Stimulated activated CD4-positive, alpha-beta T cell treated with anti-CD3 and anti-CD28 coated beads, Interleukin-2, amount 100 ng/mL, for 4 hours (primary cell): ENCODE measurements at places on chromosomes 6 and 20.
A peak's percentile ranks its signal among the peaks of the same experiment; 100 is the strongest.

DNA sequence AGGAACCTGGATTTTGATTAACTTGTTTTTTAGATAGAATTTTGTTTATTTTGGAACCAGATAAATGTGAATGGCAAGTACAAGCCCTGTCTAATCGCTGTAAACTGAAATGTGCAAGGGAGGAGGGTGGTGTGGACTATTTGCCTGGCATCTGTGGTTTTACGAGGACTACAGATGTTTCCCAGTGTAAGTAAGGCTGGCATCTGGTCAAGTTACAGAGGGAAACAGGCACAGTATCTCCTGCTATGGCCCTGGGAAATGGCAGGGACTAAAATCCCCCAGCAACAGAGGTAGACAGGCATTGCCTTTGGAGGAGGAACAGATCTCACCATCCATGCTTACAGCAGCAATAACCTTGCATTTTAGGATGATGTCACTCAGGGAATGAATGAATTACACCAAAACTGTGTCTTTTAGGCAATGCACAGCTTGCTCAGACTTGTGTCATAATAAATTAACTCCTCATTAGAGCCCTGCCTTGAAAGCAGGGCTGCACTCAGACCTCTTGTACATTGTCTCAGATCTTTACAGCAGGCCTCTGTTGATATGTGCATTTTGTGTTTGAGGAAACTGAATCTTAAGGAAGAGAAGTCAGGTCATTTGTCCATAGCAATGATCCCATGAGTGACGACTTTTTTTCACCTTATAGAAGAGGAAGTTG is 96.2 kb downstream of the TCP11 start:
- no peak for DNase-seq

DNA sequence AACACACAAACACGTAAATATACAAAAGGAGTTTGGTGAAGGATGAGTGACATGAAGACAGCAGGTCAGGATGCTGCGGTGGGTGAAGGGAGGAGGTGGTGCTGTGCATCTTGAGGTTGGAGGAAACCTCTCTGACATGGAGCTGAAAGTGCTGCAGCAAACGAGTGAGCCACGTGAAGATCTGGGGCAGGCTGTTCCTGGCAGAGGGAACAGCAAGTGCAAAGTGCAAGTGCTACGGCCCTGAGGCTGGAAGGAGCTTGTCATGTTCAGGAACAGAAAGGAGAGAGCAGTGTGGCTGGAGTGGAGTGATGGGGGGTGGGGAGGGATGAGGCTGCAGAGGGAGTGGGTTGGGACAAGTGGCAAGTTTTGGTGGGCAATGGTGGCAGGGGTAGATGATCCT is 24.8 kb upstream of the ANGPT4 start:
- DNase-seq: no peak

DNA sequence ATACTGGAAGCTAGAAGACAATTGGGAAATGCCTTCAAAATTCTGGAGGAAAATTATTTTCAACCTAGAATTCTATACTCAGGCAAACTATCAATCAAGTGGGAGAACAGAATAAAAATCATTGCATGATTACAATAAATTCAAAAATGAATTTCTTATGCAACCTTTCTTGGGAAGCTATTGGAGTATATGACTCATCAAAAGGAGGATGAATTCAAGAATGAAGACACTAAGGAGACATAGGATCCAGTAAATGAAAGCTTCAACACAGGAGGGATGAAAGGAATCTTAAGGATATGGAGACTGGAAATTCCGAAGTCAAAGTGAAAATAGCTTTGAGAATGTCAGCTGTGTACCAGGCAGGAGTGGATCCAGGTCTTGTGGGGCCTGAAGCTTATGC is 12.6 kb upstream of the UBR2 start:
- no peak for DNase-seq

GRCh38 chr20:64099880-64100565 is 7.3 kb downstream of the NPBWR2 start:
- DNase-seq: no peak

- DNase-seq: no peak
Observed at GRCh38 chr6:105330913-105331312, 72.0 kb downstream of the PREP start.

- no peak for DNase-seq
Observed at GRCh38 chr20:47719625-47720024, 65.7 kb downstream of the SULF2 start.

GRCh38 chr6:113970805-113971676 is at the start of gene HDAC2:
HDAC2 (minus strand) TSS chr6:113971148; CDS start chr6:113970908, 240 bp downstream.
- peak; percentile 88 for DNase-seq

GRCh38 chr6:11762794-11763459 is 15.7 kb downstream of the ADTRP start:
- no peak for DNase-seq

- DNase-seq: no peak
Observed at GRCh38 chr6:56798163-56798562, 155.5 kb upstream of the DST start.

DNA sequence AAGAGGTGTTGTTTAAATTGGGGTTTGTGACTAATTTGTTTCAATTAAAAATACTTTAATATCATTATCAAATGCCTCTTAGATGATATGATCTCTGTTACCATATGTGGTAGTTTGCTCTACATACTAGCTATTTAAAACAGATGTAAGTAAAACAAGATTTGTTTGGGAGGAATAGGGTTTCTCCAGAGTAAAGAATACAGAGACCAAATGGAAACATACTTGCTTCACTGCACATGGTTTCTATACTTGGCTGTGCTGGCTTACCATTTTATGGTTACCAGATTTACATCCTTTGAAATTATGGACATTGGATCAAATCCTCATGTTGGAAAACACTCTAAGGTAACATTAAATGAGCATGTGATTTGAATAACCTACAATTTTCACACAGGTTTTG is 588.3 kb downstream of the CD109 start:
- DNase-seq: no peak

DNA sequence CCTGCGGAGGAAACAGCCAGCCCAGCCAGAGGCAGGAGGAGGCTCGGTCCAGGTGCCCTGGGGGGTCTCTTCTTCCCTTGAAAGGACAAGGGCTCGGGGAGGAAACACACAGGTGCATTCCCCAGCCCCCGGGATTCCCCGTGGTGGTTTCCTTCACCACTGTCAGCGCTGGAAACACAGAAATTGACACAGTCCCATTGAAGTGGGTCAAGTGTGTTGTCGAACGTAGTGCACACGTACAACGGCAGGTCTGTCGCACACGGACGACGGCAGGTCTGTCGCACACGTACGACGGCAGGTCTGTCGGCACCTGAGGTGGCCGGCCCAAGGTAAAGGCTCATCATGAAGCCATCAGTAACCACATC is 80.9 kb downstream of the DLL1 start:
- DNase-seq: no peak

- DNase-seq: no peak
Observed at GRCh38 chr6:140752234-140752633, 1377.8 kb upstream of the CITED2 start.

- DNase-seq: no peak
Observed at GRCh38 chr6:30394139-30394538, 49.2 kb downstream of the RPP21 start.

GRCh38 chr6:9439621-9440330 is 975.1 kb downstream of the TFAP2A start:
- DNase-seq: no peak

GRCh38 chr6:10073341-10073740 is 341.5 kb downstream of the TFAP2A start:
- no peak for DNase-seq

GRCh38 chr6:31597006-31597405 is 4.2 kb upstream of the NCR3 start:
- peak; percentile 43 for DNase-seq

- DNase-seq: no peak
Observed at GRCh38 chr6:7341989-7342742, 29.2 kb upstream of the SSR1 start.

DNA sequence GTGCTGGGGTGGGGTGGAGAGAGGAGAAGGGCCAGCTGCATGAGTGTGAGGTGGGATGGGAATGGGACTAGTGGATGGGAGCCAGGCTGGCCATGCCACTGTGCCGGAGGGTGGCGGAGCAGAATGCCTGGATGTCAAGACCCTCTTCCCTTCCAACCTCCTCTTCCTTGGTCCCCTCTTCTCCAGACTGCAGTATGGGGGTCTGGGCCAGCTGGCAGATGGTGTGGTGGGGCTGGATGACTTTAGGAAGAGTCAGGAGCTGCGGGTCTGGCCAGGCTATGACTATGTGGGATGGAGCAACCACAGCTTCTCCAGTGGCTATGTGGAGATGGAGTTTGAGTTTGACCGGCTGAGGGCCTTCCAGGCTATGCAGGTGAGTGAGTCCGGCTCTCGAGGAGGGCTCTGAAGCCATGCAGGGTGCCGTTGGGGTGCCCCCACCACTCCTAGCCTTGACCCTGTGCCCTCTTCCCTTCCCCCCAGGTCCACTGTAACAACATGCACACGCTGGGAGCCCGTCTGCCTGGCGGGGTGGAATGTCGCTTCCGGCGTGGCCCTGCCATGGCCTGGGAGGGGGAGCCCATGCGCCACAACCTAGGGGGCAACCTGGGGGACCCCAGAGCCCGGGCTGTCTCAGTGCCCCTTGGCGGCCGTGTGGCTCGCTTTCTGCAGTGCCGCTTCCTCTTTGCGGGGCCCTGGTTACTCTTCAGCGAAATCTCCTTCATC is 7.7 kb downstream of the DDR1 start:
- DNase-seq: no peak

DNA sequence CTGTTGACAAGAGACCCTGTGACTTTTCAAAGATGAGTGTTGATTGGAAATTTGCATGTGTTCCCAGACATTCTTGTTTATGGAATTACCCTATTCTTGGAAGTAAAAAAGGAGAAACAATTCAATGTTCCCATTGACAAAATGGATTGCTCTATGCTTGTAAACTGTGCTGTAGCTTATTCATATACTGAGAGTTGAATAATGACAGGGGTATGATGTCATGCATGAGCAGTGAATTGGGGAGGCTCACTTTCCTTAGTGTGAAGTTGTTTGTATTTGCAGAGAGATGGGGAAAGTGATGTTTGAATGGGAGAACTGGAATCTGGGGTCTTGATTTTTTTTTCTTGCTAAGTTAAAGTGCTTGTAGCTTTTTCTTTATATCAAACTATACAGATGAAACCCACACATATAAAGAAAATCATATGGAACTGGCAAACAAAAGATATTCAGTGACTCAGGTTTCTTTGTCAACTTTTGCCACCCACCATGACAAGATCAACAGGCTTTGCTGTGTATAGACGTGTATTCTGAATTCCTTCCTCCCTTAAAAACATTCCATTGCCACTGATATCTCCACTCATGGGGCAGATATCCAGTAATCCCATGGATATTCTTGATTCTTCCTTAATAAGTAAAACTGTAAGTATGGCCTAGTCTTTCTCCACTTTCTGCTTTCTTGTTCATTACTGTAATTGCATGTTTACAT is 97.8 kb upstream of the JAG1 start:
- DNase-seq: no peak

- DNase-seq: no peak
Observed at GRCh38 chr6:132927713-132928112, 113.3 kb downstream of the RPS12 start.

DNA sequence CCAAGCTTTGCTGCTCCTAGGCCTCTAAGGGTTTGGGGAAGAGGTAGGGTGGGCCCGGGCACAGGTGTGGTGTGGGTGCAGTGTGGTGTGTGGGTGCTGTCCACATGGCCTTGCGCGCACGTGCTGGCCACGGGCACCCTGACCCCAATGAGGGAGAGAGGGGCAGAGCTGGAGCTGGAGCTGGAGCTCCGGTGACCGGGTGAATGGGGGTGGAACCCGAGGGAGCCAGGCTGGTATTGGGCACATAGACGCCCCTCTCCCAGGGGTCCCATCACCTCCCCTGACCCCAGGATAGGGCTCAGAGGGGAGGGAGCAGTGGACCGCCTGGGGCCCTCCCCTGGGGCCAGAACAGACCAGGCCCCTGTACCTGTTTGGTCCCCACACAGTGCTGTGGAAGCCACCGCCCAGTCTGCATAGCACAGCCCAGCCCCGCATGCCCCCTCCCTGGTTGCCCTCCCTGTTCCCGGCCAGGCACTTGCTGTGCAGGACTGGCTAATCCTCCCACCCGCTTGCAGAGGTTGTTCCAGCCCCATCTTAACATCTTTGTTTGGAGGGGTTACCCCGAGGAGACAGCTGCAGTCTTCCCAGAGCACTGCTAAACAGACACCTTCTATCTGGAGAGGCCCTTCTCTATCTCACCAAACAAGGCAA is 984 bp downstream of the ADAM33 start:
- no peak for DNase-seq

DNA sequence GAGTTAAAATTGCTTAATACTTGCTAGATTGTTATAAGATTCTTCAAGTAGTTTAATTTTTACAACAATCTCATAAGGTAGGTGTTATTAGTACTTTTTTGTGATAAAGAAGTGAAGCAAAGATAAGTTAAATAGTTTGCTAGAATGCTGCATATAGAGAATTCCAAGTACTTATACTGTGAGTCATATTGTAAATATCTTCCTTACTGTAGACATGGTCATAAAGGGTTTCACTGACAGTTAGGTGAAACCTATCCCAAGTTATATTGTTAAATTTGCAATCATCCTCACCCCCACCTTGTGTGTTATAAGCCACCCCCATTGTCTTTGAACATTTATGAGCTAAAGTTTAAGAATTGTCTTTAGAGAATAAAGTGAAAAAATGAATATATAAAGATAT is 142.0 kb downstream of the FAM83B start:
- no peak for DNase-seq

DNA sequence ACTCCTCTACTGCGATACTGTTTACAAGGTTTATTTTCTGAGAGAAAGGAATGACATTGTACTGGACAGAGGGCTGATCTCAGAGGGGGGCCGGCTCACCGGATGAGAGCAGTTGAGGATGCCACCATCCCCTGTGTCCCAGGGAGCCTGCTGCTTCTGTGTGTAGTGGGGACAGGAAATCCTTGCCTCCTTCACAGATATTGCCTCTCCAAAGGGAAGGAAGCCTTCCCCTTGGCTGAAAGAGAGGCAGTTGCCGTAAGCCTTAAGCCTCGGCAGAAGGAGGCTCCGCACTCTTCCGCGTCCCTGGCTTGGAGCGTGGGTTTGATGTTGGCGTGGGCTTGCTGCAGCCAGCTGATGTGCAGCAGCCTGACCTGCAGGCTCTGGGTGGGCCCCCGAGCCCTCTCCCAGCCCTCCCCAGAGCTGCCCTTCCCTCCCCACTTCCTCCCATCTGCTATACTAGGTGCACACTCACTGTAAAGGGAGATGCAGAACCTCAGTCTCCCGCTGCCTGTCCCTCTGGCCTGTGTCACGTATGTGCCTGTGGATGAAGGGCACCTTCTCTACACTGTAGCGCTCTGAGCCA is 45.7 kb upstream of the RPS6KA2 start:
- no peak for DNase-seq

- no peak for DNase-seq
Observed at GRCh38 chr20:46371656-46372055, 34.8 kb downstream of the ELMO2 start.

- no peak for DNase-seq
Observed at GRCh38 chr20:57400821-57401564, 9.8 kb downstream of the RBM38 start.

DNA sequence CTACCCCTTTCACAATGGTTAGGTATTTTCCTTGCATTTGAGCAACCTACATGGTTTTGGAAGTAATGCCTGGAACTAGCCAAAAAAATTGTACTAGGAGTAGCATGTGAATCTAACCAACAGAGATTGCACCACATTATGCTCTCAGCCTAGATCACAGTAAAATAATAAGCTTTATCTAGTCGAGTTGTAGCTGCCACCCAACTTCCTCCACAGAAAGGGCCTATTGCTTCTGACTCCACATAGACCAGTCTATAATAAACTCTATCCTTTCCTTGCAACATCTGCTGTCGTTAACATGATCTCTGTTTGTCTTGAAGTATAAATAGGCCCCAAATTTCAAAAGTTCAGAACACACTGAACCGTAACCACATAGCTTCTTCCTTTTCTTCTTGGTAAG is 375.5 kb downstream of the PKHD1 start:
- no peak for DNase-seq
